ENCODE measurements at places on chromosomes 16 and 17. TPM values are rescaled to one million over a fixed set of nuclear protein-coding genes. Genes with fewer than 3 reads are reported as not detected.

The CSH1 gene
- not detected for total RNA-seq

The RCVRN gene
- 0.35 TPM for total RNA-seq

The SRSF1 gene
- 554 TPM for total RNA-seq

DNA sequence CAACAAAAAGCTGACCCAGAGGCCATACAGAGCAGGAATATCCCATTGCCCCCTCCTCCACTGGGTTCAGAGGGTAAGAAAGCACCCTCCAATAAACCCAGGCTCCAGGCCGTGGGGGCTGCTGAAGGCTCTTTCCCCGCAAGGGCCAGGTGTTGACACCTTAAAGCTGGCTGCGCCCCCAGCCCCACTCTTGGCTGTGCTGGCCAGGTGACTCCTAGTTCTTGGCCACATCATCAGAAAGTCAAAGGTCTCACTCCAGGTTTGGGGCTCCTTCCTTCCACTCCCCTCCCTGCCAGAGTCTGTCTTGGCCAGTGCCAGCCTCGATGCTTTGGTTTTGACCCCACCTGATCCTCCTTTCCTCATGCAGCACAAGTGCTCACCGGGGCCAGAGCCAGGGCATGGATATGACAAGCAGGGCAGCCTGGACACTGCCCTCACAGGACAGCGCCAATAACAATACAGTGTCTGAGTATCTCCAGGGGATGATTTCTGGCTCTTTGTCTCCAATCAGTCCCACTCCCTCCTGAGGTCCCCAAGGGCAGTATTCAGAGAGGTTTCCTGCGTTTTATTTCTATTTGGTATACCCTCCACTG lies 8.2 kb downstream of the SLC46A1 start:
- H3K27ac ChIP-seq: peak overlapping the region; percentile 76
- peaks cover 8% of the 10 kb centered on the region for H3K36me3 ChIP-seq
- H3K27me3 ChIP-seq: no peaks in the 10 kb centered on the region
- peak overlapping the region; percentile 40 for H3K4me3 ChIP-seq

DNA sequence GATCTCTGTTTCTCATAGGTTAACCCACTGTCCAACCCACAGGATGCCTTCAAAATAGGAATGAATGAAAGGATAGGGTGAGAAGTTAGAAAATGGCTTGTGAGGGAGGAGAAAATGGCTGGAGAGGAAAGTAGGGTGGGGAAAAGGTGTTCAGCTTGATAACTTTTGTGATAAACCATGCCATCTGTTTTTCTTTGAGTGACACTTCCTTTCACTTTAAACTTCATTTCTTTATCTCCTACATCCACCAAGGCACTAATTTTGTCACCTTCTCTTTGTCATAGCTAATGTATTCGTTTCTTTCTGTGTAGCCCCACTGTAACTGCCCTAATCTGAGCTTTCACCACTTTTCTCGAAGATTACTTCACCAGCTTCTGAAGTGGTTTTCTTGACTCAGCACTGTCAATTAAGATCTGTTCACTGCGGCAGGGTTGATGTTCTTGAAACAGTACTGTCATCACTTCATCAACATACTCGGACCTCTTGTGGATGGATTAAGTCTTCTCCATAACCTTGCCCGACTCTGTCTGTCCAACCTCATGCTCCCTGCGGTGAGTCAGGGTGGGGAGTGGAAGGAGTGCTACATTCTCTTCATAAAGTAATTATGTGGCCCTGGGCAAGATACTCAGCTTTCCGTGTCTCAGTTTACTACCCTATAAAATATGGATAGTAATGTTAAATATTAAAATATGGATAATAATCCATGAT lies 5.5 kb upstream of the KRT10 start:
- peaks cover 3% of the 10 kb centered on the region for H3K36me3 ChIP-seq
- H3K27ac ChIP-seq: no peak overlapping the region
- H3K4me3 ChIP-seq: no peak overlapping the region
- no peak for DNase-seq
- H3K4me1 ChIP-seq: no peaks in the 10 kb centered on the region

- DNase-seq: peak; percentile 50
- H3K27ac ChIP-seq: no peak overlapping the region
- H3K4me3 ChIP-seq: no peak overlapping the region
- H3K36me3 ChIP-seq: no peaks in the 10 kb centered on the region
- H3K4me1 ChIP-seq: no peaks in the 10 kb centered on the region
Measured at GRCh38 chr17:1312261-1312870, 32.9 kb downstream of the TRARG1 start.

- no peak for DNase-seq
- no peak overlapping the region for H3K27ac ChIP-seq
- H3K4me1 ChIP-seq: peaks cover 16% of the 10 kb centered on the region
- no peak overlapping the region for H3K4me3 ChIP-seq
- no peaks in the 10 kb centered on the region for H3K36me3 ChIP-seq
Measured at GRCh38 chr16:78953526-78953925, 647.0 kb downstream of the MAF start.

GRCh38 chr16:65319621-65320231 lies 197.9 kb upstream of the CDH11 start:
- H3K36me3 ChIP-seq: no peaks in the 10 kb centered on the region
- no peaks in the 10 kb centered on the region for H3K27me3 ChIP-seq
- no peak overlapping the region for H3K4me3 ChIP-seq
- no peak overlapping the region for H3K27ac ChIP-seq

- peaks cover 13% of the 10 kb centered on the region for H3K4me1 ChIP-seq
- H3K27me3 ChIP-seq: no peaks in the 10 kb centered on the region
- no peak overlapping the region for H3K27ac ChIP-seq
- no peak overlapping the region for H3K4me3 ChIP-seq
Measured at GRCh38 chr17:5915337-5915736, 154.8 kb upstream of the WSCD1 start.

DNA sequence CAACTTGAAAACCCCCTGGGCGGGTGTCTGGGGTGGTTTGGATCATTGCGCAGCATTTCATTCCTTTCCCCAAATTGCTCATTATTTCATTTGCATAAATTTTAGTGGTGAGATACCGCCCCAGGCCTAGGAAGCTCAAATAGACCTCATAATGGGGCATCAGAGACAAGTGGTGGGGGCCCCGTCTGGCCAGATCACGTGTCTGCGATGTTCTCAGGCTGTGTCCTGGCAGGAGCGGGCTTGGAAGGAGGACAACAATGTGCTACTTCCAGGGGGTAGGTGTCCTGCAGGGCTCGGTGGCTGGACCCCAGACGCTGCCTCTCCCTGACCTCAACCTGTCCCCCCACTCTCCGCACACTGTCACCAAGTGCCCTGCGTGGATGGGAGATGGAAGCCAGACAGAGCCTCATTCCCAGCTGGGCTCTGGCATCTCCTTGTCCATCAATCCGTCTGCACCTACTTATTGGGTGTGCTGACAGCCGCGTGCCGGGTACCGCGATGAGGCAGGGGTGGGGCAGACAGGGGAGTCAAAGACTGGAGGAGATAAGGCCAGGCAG lies 116.9 kb downstream of the NTN1 start:
- no peaks in the 10 kb centered on the region for H3K27me3 ChIP-seq
- no peak overlapping the region for H3K4me3 ChIP-seq
- DNase-seq: no peak
- no peaks in the 10 kb centered on the region for H3K36me3 ChIP-seq
- H3K4me1 ChIP-seq: peaks cover 8% of the 10 kb centered on the region

GRCh38 chr16:646679-647172 lies 2.4 kb upstream of the WDR90 start:
- H3K27ac ChIP-seq: no peak overlapping the region
- no peaks in the 10 kb centered on the region for H3K36me3 ChIP-seq
- peak overlapping the region; percentile 67 for H3K4me3 ChIP-seq
- peaks cover 2% of the 10 kb centered on the region for H3K27me3 ChIP-seq

Data from neural crest cell (in vitro differentiated cells).